ENCODE measurements at places on chromosomes 11 and 22. TPM values are rescaled to one million over a fixed set of nuclear protein-coding genes. Genes with fewer than 3 reads are reported as not detected.

Gene SHANK3
- total RNA-seq = 4.8 TPM

Gene OR52A1
- total RNA-seq = not detected

Gene CENPM
- 7.2 TPM for total RNA-seq

Gene XKR3
- not detected for total RNA-seq

GRCh38 chr11:36509201-36509639 is 852 bp downstream of the TRAF6 start:
- H3K36me3 ChIP-seq = peaks cover 6% of the 10 kb centered on the region
- H3K4me1 ChIP-seq = peaks cover 31% of the 10 kb centered on the region
- peak overlapping the region; percentile 97 for H3K4me3 ChIP-seq
- no peak for DNase-seq

DNA sequence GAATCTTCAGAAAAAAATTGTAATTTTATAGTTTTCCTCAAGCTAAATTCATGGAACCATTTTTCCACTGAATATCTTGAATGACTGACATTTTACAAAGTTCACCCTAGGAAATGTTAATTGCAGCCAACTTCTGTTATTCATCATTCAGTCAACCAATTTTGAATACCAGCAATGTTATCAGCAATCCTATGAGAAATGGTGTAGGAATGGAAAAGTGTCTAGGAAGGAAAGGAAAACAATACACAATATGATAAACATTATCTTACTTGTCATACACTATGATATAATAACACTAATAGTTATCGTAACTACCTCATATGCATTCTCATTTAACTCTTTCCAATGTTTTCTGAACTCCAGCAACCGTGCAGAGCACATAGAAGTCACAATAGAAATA is 790.5 kb upstream of the LRRC4C start:
- H3K27ac ChIP-seq = no peak overlapping the region
- no peaks in the 10 kb centered on the region for H3K27me3 ChIP-seq
- no peak for DNase-seq
- no peak overlapping the region for H3K4me3 ChIP-seq

DNA sequence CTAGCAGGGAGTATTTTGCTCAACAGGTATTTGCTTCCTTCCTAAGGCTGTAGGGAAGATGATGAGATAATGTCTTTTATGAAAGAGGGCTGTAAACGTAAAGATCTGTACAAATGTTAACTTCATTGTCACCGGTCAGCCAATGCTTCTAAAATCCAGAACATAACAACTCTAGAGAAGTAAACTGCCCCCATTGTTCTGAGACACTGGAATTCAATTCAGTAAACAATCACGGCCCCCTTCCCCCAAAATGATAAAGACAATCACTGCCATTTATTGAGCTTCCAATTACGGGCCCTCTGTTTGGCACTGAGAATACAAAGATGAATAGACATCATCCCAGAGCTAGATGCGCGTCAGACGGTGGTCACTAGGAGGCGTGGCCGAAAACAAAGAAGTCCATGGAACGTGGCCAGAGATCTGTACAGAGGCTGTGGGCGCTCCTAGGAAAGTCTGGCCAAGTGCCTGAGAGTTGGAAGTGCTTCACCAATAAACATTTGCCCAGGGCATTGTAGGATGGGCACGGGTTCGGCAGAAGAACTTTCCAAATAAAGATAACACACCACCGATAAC is 576 bp downstream of the TMEM258 start:
- H3K36me3 ChIP-seq = peaks cover 9% of the 10 kb centered on the region
- peak overlapping the region; percentile 99 for H3K27ac ChIP-seq
- H3K4me3 ChIP-seq = peak overlapping the region; percentile 92
- no peaks in the 10 kb centered on the region for H3K27me3 ChIP-seq

GRCh38 chr11:117144477-117145392 is 648 bp downstream of the PAFAH1B2 start:
- peak overlapping the region; percentile 93 for H3K27ac ChIP-seq
- no peak for DNase-seq

- H3K4me3 ChIP-seq = no peak overlapping the region
- no peak for DNase-seq
- H3K27me3 ChIP-seq = no peaks in the 10 kb centered on the region
- H3K4me1 ChIP-seq = peaks cover 4% of the 10 kb centered on the region
- no peaks in the 10 kb centered on the region for H3K36me3 ChIP-seq
These were observed 137.8 kb upstream of the BDNF start for GRCh38 chr11:27837895-27838563.

DNA sequence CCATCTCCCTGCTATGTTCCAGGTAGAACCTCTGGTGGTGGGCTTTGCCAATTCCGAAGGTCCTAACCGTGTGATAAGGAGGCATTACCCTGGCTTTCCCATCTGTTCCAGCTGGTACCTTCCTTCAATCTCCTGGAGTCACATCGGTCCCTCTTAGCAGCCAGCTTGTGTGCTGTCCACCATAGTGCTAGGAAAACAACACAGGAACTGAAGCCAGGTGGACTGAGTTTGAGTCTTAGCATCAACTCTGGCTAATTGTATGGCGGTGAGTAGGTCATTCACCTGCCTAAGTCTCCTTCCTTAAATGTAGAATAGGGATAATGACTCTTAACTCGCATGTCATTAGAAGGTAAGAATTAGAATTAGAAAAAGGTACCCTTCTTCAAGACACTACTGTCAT is 159.6 kb upstream of the E2F8 start:
- no peak overlapping the region for H3K27ac ChIP-seq
- no peak for DNase-seq
- H3K36me3 ChIP-seq = no peaks in the 10 kb centered on the region
- no peaks in the 10 kb centered on the region for H3K4me1 ChIP-seq
- no peak overlapping the region for H3K4me3 ChIP-seq
- H3K27me3 ChIP-seq = peaks cover 7% of the 10 kb centered on the region

- H3K36me3 ChIP-seq = no peaks in the 10 kb centered on the region
- no peaks in the 10 kb centered on the region for H3K27me3 ChIP-seq
- H3K4me1 ChIP-seq = peaks cover 51% of the 10 kb centered on the region
- DNase-seq = peak; percentile 77
- peak overlapping the region; percentile 70 for H3K27ac ChIP-seq
- H3K4me3 ChIP-seq = no peak overlapping the region
These were observed 25.3 kb upstream of the CBX7 start for GRCh38 chr22:39177791-39178190.

GRCh38 chr11:108392353-108392752 is 75.0 kb downstream of the C11orf65 start:
- H3K4me1 ChIP-seq = no peaks in the 10 kb centered on the region
- H3K4me3 ChIP-seq = no peak overlapping the region
- H3K36me3 ChIP-seq = no peaks in the 10 kb centered on the region
- no peak for DNase-seq
- H3K27me3 ChIP-seq = no peaks in the 10 kb centered on the region

DNA sequence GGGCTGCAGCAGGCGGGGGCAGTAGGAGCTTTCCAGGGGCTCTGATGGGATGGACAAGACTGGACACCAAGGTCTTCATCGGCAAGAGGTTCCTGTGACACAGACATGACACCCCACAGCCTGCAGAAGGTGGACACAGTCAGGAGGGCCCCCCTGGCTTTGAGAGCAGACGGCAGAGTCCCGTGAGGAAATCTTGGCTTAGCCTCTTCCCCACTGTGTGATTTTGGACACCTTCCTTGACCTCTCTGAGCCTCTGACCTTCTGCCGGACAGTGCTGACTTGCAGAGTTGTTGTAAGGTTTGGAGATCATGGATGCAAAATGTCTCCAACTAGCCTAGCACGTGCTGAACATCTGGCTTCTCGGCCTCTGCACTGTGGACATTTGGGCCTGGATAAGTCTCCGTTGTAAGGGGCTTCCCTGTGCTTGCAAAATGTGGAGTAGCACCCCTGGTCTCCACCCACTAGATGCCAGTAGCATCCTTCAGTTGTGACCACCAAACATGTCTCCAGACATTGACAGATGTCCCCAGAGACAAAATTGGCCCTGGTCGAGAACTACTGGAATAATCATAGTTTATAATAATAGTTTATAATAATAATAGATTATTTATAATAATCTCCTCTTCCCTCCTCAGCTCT is 54.6 kb downstream of the MCM5 start:
- H3K36me3 ChIP-seq = no peaks in the 10 kb centered on the region
- H3K27me3 ChIP-seq = peaks cover 13% of the 10 kb centered on the region
- H3K27ac ChIP-seq = no peak overlapping the region
- no peaks in the 10 kb centered on the region for H3K4me1 ChIP-seq
- no peak for DNase-seq

DNA sequence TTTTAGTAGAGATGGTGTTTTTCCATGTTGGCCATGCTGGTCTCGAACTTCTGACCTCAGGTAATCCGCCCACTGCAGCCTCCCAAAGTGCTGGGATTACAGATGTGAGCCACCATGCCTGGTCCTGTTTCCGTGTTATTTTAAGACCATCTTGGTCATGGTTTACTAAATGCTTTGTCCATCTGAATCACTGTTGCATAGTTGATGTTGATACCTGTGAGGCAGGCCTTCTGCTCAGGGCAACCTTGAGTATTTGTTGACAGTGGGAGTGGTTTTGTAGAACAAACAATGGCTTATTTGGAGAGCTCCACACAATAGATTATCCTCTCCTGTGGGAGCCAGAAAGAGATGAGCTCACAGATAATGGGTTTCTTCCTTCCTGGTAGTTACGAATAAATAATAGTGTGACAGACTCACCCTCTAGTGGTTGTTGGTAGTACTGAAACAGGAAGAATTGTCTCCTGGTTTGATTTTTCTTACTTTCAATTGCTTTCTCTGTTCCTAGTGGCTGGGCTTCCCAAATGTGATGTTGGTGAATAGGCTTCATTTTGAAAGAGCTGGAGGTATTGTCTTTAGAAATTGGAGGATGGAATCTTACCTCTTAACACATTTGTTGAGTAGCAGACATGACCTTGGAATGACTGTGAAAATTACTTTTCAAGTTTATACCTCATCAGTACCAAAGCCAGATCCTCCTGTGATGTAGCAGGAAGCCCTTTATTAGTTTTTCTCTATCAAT is 39.0 kb downstream of the CTNND1 start:
- DNase-seq = no peak
- H3K4me1 ChIP-seq = peaks cover 25% of the 10 kb centered on the region
- no peak overlapping the region for H3K4me3 ChIP-seq
- H3K36me3 ChIP-seq = peaks cover 54% of the 10 kb centered on the region
- no peaks in the 10 kb centered on the region for H3K27me3 ChIP-seq
- H3K27ac ChIP-seq = peak overlapping the region; percentile 72

DNA sequence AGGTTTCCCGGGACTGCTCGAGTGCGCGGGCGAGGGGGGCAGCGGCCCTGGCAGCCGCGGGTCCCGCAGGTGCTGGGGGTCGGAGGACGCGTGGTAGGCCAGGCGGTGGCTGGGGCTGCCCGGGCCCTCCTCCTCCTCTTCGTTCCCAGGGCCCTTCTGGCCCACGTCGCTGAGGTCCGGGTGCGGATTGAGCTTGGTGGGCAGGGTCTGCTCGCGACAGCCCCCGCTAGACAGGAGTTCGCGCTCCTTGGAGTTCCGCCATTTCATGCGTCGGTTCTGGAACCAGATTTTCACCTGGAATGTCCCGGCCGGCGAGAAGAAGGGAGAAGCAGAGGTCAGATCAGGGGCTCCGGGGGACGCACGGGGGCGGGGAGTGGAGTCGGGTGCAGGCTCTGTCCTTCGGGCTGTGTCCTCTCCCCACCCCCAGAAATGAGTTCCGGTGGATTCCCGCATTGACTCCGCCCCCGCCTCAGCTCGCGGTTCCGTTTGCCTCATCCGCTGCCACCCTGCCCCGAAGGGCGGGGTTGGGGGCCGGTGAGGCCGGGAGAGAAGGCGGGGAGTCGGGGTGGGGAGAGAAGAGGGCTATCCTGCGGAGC is 3.9 kb downstream of the DBX1 start:
- no peak overlapping the region for H3K27ac ChIP-seq
- H3K36me3 ChIP-seq = no peaks in the 10 kb centered on the region
- H3K4me3 ChIP-seq = peak overlapping the region; percentile 53
- peaks cover 76% of the 10 kb centered on the region for H3K27me3 ChIP-seq
- DNase-seq = no peak
- H3K4me1 ChIP-seq = peaks cover 22% of the 10 kb centered on the region

DNA sequence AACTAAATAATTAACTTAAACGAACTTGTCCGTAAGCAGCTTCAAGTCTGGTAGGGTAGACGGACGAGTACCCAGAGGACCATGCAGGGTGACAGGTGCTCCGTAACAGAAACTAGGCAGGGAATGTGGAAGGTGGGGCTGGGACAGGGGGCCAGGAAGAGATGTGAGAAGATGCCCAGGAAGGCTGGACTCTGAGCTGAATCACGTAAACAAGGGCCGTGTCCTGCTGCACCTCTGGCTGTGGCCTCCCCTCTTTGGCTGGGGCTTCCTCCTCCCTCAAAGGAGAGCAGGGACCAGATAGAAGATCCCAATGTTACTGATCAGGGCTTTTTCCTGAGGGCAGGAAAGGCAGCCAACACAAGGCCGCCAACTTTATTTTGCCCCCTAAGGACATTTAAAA is 47.9 kb downstream of the PACSIN2 start:
- peak overlapping the region; percentile 31 for H3K27ac ChIP-seq
- no peak overlapping the region for H3K4me3 ChIP-seq
- H3K36me3 ChIP-seq = peaks cover 11% of the 10 kb centered on the region
- DNase-seq = no peak

- H3K36me3 ChIP-seq = no peaks in the 10 kb centered on the region
- peak; percentile 87 for DNase-seq
- H3K4me3 ChIP-seq = peak overlapping the region; percentile 82
- H3K4me1 ChIP-seq = peaks cover 44% of the 10 kb centered on the region
- H3K27me3 ChIP-seq = no peaks in the 10 kb centered on the region
These were observed 1.3 kb upstream of the PATZ1 start for GRCh38 chr22:31347251-31348008.

GRCh38 chr22:24330636-24331035 is 60.0 kb downstream of the SPECC1L start:
- H3K27me3 ChIP-seq = no peaks in the 10 kb centered on the region
- H3K36me3 ChIP-seq = peaks cover 41% of the 10 kb centered on the region
- no peak overlapping the region for H3K27ac ChIP-seq

GRCh38 chr22:41862160-41862529 is 29.2 kb downstream of the SREBF2 start:
- no peak overlapping the region for H3K4me3 ChIP-seq
- no peaks in the 10 kb centered on the region for H3K27me3 ChIP-seq
- H3K36me3 ChIP-seq = no peaks in the 10 kb centered on the region
- H3K27ac ChIP-seq = peak overlapping the region; percentile 48

- DNase-seq = no peak
- no peaks in the 10 kb centered on the region for H3K36me3 ChIP-seq
- H3K27ac ChIP-seq = peak overlapping the region; percentile 16
- peaks cover 61% of the 10 kb centered on the region for H3K4me1 ChIP-seq
- no peak overlapping the region for H3K4me3 ChIP-seq
These were observed 296.4 kb downstream of the ETS1 start for GRCh38 chr11:128291007-128291406.
